MV-4-11 (cell line): ENCODE measurements at places on chromosomes 1 and 21.
A peak's percentile ranks its signal among the peaks of the same experiment; 100 is the strongest.

- no peak for DNase-seq
These were observed 374.9 kb upstream of the PTBP2 start for GRCh38 chr1:96346719-96347118.

GRCh38 chr1:24568475-24568874, 12.6 kb downstream of the NCMAP start:
- DNase-seq: no peak

DNA sequence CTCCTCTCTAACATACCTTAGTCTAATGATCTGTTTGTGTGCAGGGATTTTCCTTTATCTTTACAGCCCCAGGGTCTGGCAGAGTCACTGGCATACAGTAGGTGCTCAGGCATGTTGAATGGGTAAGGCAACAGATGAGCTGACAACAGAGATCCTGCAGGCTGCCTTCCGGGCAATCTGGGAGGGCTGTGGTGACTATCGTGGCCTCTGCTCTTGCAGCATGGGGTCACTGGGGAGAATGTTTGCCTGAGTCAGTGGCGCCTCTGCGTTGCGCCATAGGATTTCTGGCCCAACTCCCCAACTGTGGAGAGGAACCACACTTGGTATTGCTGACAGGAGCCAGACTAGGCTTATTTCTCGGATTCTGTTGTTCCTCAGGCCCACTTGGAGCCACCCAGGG, 93.8 kb downstream of the LAMC2 start:
- DNase-seq: peak; percentile 97

GRCh38 chr21:27519361-27519760, 552.5 kb upstream of the ADAMTS5 start:
- no peak for DNase-seq

DNA sequence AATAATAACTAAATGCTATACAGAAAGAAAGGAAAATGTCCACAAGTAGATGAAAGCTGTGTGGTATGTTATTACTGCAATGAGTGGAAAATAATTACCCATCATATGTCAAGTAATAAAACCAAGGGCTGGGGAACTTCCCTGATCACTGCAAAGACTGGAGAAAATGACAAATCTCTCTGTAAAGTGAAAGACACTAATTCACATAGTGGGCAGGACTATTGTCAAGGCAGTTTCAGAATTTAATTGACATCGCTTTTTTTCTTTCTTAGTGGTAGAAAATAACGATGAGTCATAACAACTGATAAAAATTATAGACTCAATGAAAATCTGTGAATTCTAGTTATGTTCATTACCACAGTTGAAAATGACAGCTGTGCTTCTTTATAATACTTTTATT, 153.7 kb upstream of the ST6GALNAC5 start:
- DNase-seq: no peak

- DNase-seq: no peak
These were observed 49.6 kb downstream of the CD58 start for GRCh38 chr1:116521186-116521585.

DNA sequence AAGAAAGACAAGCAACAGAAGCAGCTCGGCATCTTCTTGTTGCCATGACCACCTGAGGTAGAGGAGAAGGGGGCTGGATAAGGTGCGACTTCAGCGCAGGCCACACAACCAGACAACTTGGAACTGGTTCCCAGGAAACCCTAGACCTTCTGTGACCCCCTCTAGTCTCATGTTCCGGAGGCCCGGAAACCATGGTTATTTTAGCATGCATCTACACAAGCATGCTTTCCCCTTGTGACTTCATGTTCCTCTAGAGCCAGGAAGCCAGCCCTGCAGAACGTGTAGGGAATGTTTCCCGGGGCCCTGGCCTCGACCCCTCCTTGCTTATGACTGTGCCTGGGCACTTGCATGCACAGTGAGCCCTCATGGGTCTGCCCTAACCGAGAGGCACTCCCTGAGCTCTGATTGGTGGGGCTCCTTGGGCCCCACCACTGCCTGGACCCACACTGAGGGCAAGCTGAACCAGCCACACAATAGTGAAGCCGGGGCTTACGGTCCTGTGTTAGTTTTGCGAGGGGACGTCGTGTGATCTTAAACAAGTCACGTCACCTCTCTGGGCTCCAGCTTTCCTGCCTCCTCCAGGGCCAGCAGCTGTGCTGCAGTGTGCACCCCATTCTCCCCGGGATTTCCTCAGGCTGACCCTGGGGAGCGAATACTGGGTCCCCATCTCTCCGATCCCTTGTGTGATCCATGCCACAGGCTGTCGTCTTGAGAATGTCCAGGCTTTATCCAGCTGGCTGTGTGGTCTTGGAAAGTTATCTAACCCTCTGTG, 12.0 kb upstream of the MX2 start:
- DNase-seq: no peak

DNA sequence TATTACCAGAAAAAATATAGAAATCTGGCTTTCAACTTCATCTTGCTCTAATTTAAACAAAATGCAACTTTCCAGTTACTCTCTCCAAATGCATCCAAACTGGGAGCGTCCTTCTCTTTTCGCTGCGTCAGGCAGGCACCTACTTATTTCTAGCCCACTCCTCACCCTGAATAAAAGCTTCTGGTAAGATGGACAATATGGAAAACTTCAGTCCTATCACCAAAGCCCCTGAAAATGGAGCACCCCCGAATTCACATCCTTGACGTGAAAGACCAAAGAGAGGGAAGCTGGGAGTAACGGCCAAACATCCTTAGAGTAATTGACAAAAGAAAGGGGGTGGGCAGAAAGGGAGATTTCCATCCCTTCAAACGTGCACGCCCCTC, 5.5 kb upstream of the PROX1 start:
- no peak for DNase-seq

DNA sequence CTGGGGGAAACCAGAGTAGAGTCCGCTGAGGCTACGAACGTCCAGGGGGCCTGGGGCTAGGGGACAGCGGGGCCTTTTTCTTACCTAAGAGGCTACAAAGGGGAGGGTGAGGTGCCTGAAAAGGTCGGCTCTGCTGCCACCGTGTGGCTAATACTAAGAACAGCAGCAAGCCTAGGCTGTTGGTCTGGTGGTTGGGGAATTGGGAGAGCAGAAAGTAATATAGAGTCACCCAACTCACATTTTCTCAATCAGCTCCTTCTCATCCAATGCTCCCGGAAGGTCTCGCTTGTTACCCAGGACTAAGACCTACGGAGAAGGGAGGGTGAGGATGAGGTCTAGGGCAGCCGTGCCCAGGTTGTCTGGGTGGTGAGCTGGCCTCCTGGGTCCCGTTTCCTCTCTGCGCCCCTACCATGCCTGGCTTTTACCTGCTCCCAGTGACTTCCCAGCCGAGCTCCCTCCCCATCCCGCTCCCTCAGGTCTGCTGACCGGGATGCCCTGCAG, 9.3 kb downstream of the ARL8A start:
- DNase-seq: peak; percentile 50

DNA sequence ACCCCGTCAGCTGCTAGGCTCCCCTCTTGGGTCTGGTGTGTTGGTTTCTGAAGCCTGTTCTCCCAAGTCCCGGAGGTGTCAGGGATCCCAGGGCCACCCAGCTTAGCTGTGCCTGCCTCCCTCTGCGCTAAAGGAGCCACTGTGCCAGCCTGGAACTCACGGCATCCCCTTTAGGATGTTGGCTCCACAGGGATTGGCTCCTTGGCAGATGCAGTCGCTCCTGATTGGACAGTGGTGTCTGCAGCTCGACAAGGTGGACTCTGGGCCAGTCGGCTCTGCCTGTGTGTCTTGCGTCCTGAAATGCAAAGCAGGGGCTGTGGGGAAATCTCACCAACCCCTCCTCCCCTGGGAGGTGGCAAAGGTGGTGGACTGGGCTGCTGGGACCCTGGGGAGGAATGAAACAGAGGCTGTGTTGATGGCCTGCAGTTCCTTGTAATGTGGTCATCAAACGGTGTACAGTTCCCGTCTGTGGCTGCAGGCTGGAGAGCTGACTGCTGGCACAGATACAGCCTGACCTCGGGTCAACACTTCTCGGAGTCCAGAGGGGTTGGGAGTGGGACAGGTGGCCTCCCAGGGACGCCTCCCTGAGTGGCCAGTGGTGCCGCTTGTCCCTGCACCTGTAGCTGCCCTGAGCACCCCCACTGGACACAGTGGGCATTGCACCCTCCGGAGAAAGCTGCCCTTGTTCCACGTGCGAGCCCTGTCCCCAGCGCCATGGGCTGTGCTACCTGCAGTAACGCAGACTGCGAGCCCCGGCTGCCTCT, 11.5 kb upstream of the KCNAB2 start:
- DNase-seq: no peak

GRCh38 chr21:41651406-41651805, 115.4 kb downstream of the RIPK4 start:
- peak; percentile 57 for DNase-seq

DNA sequence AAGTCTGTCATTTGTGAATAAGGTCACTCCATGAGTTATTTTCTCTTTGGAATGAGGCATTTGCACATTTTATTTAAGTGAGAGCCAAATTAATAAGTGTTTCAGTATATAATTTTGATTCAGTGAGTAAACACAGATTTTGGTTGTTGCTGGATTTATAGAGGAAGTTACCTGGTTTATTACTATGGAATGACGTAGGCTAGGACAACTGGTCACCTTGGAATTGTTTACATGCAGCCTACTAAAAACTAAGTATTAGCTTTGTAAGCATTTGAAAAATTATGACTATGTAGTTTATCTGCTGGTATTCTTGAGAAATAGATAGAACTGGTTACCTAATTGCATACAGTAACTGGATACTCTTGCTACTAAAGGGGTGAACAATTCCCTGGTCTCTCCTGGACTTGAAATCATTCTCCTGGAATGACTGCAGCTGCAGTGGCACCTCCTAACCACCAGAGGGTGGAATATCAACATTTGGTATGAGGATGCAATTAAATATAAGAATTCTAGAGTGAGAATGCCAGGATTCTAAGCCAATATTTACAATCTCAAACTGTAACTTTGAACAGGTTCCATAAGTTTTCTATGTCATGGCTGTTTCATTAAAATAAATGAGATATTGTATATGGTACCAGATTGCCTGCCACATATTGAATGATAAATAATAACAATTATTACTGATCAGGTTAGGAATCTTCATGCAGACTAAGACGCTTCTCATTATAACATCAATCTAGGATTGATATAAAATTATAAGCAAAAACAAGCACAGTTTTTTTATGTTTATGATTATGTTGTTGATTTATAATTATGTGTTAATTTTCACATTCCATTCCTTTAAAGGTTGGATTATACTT, 3.5 kb upstream of the KRTAP27-1 start:
- peak; percentile 3 for DNase-seq

- no peak for DNase-seq
These were observed 10.4 kb downstream of the TRABD2B start for GRCh38 chr1:47986761-47987200.

DNA sequence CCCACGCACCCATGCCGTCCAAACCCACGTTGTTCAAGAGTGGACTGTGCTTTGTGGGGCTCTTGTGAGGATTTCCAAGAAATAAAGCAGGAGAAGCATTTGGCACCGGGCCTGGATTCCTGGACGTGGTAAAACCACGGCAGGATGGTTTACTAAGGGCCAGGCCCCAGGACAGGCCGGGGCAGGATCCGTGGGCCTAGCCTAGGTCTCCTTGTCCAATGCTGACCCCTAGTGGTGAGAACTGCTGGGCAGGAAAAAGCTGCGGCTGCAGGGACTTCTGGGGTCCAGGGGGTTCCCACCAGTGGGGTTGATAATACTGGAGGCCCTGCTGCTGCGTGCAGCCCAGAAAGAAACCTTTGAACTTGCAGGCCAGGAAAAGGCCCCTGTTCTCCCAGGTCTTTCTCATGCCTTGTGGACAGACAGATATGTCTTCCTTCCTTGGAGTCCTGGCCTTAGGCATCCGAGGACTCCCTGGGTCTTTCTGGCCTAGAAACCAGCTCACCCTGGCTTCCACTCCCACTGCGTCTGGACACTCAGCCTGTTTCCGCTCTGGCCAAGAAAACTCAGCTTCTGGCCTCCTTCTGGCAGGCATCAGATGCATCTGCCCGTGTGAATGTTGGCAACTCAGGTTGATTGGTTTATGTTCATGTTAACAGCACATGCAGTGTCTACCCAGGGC, 106.9 kb upstream of the TMEM51 start:
- peak; percentile 16 for DNase-seq

- no peak for DNase-seq
These were observed 67.8 kb downstream of the PCSK9 start for GRCh38 chr1:55107101-55107500.

DNA sequence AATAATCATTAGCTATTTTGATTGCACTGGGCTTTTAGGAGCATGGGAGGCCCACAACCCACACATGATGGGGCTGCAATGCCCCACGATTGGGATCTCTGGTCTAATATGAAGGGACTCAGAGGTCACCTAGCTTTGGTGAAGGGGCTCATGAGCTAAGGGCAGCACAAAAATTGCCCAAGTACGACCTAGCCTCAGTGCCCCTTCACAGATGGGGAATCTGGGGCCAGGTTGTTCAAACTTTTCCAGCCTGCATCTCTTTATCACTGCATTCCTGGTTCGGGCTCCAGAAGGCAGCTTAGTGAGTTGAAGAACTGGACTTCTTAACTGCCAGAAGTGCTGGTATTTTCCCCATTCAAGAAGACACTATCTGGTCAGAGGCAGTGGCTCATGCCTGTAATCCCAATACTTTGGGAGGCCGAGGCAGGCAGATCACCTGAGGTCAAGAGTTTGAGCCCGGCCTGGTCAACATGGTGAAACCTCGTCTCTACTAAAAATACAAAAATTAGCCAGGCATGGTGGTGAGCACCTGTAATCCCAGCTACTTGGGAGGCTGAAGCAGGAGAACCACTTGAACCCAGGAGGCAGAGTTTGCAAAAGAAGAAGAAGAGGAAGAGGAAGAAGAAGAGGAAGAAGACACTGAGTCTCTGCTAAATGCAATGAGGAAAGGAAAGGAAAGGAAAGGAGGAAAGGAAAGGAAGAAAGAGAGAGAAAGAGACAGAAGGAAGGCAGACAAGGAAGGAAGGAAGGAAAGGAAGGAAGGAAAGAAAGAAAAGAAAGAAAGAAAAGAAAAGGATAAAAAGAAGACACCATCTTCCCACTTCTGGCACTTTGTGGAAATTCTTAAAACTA, 258.5 kb upstream of the IRF2BP2 start:
- no peak for DNase-seq

- DNase-seq: no peak
These were observed 110.4 kb downstream of the EPHB2 start for GRCh38 chr1:22821027-22821426.

GRCh38 chr1:43396059-43396458, 6.4 kb downstream of the SZT2 start:
- DNase-seq: no peak

DNA sequence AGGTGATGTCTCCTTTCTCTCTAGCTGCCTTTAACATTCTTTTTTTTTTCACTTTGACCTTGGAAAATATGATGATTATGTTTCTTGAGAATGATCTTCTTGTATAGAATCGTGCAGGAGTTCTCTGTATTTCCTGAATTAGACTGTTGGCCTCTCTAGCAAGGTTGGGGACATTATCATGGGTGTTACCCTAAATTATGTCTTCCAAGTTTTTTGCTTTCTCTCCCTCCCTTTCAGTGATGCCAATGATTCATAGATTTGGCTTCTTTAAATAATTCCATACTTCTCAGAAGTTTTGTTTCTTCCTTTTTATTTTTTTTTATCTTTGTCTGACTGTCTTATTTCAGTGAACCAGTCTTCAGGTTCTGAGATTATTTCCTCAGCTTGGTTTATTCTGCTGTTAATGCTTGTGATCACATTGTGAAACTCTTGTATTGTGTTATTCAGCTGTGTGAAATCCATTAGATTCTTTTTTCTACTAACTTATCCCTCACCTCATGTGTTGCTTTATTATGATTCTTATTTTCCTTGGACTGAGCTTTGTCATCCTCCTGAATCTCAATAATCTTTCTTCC, 268.4 kb upstream of the NRIP1 start:
- DNase-seq: peak; percentile 64
